ENCODE measurements at places on chromosomes 6 and 20.

DNA sequence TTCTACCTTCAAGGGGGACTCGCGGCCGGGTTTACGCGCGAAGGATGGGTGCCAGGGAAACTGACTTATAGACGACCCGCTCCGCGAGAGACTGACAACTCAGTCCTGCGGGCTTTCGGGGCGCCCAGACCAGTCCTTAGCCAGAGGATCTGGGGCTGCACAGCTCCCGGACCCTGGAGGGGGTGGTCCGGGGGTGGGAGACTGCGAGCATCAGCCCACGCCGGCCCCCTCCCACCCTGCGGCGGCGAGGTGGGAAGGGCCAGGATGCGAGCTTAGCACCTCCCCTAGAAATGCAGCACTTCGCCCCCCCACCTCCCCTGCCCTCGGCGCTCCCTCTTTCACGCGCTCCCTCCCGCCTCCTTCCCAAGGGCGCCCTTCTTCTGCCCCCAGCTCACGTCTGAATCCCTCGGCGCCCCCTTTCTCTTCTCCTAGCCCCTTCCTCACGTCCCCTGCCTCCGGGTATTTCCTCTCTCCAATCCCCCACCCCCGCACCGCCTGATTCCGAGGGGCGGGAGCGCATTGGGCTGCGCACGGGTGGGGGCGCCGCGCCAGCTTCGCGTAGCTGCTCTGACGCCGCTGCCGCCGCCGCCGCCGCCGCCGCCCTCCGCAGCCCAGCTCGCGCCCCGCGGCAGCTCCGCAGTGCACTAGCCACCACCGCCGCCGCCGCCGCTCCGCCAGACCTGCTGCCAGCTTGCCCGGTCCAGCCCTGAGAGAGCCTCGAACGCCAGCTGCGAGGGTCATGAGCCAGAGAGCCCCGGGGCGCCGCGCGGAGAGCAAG is at the start of gene SLC32A1:
TSS of gene SLC32A1 (plus strand) at position 639 of the 778 bp plus-strand sequence. CDS start 239 bp downstream, outside the sequence.
- no peak for DNase-seq

DNA sequence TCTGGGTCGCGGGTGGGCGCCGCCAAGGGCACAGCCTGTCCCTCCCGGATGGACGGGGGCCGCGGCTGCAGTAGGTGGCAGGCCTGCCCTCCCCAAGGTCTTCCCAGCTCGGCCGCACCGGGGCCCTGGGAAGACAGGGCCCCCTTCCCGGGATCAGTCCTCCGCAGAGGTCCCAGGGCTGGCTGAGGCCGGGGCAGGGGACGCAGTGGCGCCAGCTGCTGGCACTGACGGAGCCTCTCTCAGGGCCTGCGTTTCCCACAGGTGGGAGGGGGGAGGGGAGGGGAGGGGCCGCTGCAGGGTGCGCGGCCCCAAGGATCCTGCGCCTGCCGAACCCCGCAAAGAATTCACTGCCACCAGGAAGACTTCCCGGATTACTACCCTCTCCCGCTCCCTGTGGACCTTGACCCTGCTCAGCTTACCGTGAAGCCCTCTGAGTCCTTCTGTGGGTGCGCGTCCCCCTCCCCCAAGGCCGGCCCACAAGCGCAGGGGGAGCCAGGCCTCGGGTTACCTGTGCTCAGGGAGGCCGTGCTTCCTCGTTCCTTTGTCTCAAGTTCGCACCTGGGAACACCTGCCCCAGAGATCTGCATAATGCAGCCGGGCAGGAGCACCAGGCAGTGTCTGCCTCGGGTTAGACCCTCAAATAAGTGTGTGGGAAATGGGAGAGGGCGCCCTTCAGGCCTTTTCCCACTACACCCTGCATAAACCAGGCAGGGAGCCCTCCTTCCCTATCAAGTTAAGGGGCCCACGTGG is 5.1 kb downstream of the LZTS3 start:
- DNase-seq: no peak

DNA sequence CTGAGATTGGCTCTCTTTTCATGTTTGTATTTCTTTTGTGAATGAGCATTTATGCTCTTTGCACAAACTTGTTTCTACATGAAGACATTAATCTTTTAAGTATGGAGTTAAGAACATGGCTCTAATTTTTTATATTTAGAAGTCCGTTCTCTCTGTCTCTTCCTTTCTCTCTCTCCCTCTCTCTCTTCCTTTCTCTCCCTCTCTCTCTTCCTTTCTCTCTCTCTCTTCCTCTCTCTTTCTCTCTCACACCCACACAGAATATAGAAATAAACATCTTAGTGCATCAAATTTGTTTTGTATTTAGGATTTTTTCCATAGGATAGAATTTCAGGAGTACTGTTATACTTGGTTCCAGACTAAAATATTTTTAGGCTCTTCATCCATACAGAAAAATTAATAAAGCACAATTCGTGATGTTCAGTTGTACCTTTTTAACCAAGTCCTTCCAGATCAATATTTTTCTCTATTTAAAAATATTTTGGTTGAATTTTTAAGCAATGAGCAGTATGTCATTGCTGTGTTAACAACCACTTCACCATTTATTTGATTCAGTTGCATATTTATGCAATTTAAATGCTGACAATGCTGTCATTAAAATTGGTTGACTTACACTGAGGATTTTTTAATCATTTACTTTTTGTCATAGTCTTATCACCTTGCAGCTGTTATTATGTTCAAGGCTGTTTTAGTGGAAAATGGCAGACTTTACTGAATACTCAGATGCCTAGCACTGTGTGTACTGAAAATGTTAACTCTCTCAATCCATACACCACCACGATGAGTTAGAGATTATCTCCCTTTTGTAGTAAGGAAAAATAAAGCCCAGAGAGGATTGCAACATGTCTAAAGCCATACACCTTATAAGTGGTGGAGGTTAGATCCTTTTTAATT is 112.4 kb upstream of the MAP7 start:
- DNase-seq: no peak

DNA sequence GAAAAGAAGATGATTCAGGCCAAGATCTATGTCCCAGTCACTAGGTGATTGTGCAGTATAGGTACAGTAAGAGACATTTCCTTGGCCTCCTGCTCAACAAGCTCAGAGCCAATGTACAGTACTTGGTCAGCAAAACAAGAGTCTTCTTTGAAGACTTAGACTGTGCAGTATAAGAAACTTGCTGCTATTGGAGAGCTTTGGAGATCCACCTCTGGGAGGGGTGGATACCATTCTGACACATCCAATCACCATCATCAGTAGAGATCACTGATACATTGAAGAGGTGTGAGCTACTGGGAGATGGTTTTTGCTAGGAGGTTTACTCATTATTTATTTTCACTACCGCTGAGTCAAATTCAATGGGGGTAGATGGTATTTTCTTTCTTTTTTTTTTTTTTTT is 77.5 kb downstream of the UST start:
- DNase-seq: no peak

GRCh38 chr6:6686748-6687601 is 98.5 kb downstream of the LY86 start:
- no peak for DNase-seq

- no peak for DNase-seq
Observed at GRCh38 chr6:161637658-161638057, 363.8 kb upstream of the AGPAT4 start.

DNA sequence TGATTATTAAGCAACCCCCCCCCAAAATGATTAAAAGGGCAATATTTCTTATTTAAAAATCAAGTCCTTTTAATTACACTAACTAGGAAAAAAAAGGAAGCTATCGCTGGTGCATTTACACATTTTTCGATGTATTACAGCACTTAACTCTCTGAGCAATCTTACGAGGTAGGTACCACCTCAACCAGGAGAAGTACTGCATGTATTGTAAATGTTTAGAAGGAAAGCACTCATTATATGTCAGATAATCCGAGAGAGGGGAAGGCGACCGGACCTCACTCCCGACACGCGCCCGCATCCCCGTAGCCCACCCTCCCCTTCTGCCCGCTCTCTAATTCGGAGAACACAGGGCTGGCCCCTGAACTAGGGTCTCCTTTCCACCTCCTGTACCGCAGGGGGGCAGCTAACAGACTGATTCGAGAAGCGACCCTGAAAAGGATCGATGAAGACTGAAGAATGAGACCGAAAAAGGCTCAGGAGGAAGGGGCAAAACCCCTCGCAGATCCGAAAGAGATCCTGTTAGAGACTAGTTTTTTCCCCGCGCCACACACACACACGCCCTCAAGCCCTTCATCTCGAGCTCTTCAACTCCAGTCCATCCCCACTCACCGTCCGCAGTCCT is 337 bp downstream of the ESF1 start:
- DNase-seq: no peak

- no peak for DNase-seq
Observed at GRCh38 chr6:163735076-163735475, 320.6 kb downstream of the QKI start.

DNA sequence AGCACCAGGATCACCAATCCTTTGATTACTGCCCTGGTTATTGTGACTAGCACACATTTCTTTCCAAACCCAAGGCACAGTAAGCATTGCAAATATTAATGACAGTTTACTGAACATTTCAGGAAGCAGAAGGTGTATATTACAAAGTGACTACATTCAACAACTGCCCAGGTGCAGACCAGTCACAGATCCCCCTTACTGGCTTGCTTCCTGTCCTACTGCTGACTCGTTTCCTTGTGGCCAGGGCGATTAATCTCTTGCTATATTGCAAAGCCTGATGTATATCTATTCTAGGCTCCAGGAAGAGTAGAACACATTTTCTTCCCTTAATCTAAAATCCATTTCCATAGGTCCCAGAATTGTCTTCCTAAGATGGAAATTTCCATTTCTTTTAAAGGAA is 77.2 kb upstream of the EPHA7 start:
- peak; percentile 4 for DNase-seq

DNA sequence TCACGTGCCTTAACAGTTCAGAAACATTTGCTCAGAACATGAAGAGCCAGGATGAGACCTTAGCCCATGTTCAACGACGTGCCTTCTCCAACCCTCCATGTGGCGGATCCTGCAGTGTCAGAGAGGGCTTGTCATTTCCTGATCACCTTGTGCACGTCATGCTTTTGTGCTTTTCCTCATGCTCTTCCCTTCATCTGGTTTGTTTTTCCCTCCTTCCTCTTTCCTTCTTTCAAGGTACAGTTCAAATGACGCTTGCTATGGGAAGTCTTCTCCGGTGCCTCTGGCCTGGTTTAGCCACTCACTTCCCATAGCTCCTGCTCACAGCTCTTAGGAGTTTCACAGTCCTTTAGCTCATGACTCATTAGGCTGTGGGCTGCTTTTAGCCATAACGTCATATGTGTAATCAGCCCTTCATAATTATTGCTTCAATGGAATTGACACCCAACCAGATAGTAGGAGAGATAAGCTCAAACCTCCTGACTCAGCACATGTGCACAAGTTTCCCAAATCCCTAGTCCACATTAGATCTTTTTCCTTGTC is 102.7 kb upstream of the CNKSR3 start:
- peak; percentile 60 for DNase-seq

- peak; percentile 61 for DNase-seq
Observed at GRCh38 chr20:45933266-45934045, 1.0 kb upstream of the PCIF1 start.

DNA sequence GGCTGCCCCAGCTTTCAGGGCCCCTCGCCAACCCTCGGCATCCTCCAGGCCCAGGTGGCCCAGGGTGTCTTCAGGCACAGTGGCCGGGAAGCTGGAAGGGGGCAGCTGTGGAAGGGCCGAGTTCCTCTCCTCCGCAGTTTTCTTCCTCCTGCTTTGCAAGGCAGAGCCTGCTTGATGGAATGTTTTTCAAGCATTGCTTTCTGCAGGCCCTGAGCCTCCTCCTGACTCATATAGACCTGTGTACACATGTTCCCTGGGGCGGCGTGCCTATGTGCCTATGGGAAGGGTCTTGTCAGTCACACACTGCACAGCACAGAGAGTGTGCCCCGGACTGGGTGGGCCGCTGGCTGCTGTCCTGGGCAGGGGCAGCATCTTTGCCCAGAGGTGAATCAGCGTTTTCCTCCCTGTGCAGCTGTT is 107.5 kb downstream of the ERMARD start:
- DNase-seq: no peak

DNA sequence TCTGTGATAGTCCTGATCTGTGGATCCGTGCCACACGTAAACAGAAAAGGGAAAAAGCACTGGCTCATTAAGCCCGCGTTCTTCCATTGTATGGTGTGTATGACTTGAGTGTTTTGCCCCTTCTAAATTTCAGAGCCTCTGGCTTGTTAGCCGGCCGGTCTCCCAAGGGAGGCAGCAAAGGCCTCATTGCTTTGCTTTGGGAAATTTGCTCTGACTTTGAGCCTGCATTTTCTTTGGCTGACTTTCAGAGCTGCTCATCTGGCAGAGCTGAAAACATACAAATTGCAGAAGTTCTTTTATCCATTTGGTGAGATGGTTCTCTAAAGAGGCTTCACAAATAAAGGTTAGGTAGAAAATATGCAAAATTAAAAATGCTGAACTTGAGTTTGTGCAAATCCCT is 123.0 kb downstream of the UTRN start:
- no peak for DNase-seq

DNA sequence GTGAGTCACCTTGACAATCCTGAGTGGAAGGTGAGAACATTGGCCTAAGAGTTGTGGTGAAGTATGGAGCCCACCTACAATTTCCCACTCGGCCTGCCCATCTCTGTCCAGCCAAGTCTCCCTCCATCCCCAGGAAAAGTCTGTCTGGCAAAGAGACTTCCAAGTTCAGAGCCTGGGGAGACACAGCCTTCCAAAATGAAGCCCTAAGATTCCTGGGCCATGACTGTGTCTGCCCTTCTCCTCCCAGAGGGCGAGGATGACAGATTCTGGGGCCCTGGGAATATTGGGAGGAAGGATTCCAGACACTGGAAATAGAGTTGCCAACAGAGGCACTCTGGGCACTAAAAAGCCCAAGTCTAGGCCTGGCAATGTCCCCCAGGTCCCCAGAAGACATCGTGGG is 176.8 kb downstream of the NFATC2 start:
- DNase-seq: peak; percentile 100

DNA sequence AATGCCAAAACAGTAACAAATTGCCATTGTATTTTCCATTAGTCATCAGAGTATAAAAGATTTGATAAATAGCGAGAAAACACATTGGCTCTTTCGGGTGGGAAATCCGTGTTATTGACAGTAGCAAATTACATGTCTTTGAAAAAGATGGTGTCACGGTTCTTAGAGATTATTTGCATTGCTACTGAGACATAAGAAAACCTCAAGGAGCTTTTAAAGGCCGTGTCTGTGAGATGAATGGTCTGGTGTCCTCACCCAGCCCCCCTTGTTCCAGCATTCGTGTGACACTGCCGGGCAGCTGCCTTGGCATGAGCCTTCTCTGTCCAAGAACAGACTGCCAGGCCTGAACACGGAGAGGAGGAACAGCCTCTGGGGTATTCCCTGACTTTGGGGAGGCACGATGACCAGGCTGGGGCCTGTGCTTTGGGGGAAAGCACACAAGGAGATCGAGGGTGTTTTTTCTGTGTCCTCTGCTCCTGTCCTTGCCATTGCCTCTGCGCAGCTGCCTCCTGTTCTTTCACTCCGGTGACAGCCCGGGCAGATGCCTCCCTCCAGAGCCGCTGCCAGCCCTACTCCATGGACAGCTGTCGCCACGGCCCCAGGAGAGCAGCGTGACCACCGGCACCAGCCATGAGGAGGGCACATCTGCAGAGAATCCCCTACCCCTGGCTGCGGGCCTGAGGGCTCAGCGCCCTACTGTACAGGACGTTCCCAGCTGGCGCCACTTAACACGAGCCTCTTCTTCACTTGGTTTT is 167.7 kb upstream of the CDYL start:
- no peak for DNase-seq
